Activated CD8-positive, alpha-beta memory T cell treated with anti-CD3 and anti-CD28 coated beads for 48 hours (primary cell): ENCODE measurements at places on chromosomes 6 and 20.

GRCh38 chr20:25081730-25082497 is at the start of gene VSX1:
Gene VSX1, minus strand, starts transcription at chr20:25082141. Its CDS starts 45 bp downstream, at chr20:25082096.
- DNase-seq, result no peak

DNA sequence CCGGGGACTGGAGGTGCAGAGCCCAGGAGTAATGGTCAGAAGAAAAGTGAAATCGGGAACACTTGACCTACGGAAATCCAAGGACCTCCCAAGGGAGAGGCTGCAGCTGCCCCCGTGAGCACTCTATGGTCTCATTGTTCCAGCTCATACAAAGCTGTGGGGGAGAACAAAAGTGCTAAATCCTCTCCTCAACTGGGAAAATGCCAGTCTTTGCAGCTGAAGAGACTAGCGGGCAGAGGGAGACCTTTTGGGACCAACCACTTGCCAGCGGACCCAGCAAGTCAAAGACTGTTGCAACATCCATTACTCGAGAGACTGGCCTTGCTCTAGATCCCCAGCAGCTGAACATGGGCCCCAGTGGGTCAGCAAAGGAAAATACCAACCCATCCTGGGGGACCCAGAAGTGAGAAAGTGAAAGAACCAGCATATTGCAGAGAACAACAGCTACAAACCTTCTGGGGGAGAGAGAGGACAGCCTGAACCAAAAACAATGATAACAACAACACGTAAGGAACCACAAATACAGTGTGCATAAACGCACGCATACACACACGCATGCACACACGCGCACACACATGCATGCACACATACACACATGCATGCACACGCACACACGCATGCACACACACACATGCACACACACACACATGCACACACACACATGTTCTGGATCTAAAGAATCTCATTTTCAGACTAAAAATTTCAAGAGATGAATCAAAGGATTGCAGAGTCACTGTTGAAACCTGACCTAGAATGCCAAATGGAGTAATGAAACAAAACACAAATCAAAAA is 24.7 kb upstream of the ELMO2 start:
- no peak for DNase-seq

- DNase-seq, result peak; percentile 5
Observed at GRCh38 chr6:154509421-154510143, 903 bp downstream of the CNKSR3 start.

- peak; percentile 47 for DNase-seq
Observed at GRCh38 chr20:46174469-46175126, 56.5 kb downstream of the CD40 start.

- DNase-seq, result no peak
Observed at GRCh38 chr6:22826961-22827360, 257.6 kb downstream of the HDGFL1 start.

- no peak for DNase-seq
Observed at GRCh38 chr20:31544600-31544999, 30.4 kb downstream of the HM13 start.

GRCh38 chr6:125519367-125519766 is 217.6 kb upstream of the HDDC2 start:
- DNase-seq, result no peak

GRCh38 chr20:57698116-57698866 is 11.5 kb downstream of the PMEPA1 start:
- peak; percentile 44 for DNase-seq

- no peak for DNase-seq
Observed at GRCh38 chr6:69958978-69959377, 92.6 kb downstream of the COL19A1 start.

GRCh38 chr6:169247991-169248390 is 5.7 kb downstream of the THBS2 start:
- no peak for DNase-seq

- no peak for DNase-seq
Observed at GRCh38 chr6:34243901-34244884, 4.6 kb downstream of the SMIM29 start.

DNA sequence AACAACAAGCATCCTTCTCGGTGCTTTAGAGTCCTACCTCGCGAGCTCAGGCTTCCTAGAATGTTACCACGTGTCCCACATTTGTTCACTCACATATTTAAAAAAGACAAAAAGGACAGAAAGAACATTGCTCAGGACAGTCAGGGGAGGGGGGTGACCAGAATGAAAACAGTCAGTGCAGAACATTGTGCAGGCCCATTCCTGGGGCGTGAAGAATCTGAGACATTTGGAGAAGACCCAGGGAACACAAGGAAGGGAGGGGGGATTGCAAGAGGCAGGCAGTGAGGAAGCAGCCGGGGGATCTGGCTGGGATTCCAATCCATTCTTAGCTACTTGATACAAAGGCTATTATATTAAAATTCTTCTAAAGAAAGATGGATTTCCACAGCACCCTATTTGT is 270.4 kb upstream of the CITED2 start:
- DNase-seq, result no peak

GRCh38 chr6:77030929-77031674 is 432.2 kb downstream of the HTR1B start:
- no peak for DNase-seq

GRCh38 chr20:10902576-10903282 is 228.9 kb upstream of the JAG1 start:
- DNase-seq, result no peak

- DNase-seq, result no peak
Observed at GRCh38 chr6:8435845-8436168, 462 bp upstream of the SLC35B3 start.

- no peak for DNase-seq
Observed at GRCh38 chr6:7765575-7766325, 39.9 kb downstream of the BMP6 start.

GRCh38 chr20:45336530-45337366 is 11.5 kb downstream of the SDC4 start:
- no peak for DNase-seq

DNA sequence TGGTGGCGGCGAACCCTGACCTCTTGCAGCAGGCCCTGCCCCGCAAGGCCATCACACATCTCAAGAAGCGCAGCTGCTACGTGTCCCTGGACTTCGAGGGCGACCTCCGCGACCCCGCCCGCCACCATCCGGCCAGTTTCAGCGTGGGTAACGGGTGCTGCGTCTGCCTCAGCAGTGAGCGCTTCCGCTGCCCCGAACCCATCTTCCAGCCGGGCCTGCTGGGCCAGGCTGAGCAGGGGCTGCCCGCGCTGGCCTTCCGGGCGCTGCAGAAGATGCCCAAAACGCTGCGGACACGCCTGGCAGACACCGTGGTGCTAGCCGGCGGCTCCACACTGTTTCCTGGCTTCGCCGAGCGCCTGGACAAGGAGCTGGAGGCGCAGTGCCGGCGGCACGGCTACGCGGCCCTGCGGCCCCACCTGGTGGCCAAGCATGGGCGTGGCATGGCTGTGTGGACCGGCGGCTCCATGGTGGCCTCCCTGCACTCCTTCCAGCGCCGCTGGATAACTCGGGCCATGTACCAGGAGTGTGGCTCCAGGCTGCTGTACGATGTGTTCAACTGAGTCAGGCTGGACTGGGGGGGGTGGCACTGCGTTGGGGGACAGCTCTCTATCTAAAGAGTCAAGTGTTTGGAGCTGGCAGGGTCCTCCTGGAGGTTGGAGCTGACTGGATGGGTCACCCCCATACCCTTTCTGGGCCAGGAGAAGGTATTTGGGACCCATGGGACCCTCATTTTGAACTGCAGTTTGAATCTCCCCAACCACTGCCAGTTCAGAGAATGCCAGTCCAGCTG is 1.1 kb downstream of the ACTL10 start:
- no peak for DNase-seq

GRCh38 chr20:64080813-64081623 is 1.1 kb downstream of the OPRL1 start:
- DNase-seq, result no peak

GRCh38 chr6:150301846-150302519 is 66.8 kb upstream of the IYD start:
- DNase-seq, result no peak

DNA sequence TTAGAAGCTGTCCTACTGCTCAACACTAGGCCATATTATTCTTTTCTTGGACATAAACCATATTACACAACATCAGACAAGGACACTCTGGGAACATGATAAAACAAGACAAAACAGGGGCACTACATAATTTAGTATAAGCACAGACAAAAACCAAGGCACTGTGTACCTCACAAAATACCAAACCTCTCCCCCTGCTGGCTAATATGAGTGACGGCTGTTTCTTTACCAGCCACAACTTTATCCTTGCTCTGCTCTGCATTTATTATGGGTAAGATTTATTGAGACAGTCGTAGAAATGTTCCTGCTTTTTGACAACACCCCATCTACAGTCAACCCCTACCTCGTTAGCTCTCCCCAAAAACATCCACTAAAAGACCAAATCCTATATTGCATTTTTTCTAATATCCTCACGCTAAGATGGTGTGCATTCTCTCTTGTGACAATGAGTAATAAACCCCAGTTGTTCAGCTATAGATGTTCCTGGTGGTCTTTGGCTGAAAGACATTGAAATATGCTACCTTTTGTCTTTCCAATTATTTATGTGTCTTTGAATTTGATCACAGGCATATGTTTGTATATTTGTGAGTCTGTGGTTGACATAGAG is 23.8 kb upstream of the POLR1H start:
- no peak for DNase-seq

GRCh38 chr6:11632231-11632630 is 94.7 kb downstream of the TMEM170B start:
- DNase-seq, result no peak

DNA sequence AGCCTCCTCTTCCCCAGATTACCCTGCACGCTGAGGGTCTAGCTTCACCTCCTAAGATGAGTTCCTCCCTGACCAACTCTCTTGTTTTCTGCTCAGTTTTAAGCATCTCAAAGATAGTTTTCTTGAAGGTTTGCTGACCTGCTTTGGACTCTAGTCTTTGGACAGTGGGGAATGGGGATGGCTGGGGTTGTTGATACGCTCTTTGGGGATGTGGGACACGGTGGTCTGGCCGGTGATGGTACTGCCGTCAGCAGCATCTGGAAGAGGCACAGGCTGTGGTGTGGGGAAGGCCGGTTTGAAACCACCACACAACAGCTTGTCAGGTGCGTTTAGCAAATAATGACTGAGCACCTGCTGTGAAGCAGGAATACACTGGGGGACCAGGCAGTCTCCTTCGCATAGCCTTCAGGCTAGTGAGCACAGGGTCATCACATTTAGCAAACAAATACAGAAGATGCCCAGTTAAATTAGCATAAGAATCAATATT is 94.1 kb downstream of the TMEM242 start:
- no peak for DNase-seq

GRCh38 chr6:161568885-161569456 is 295.1 kb upstream of the AGPAT4 start:
- DNase-seq, result no peak

- no peak for DNase-seq
Observed at GRCh38 chr6:12596731-12597130, 119.8 kb upstream of the PHACTR1 start.
